ENCODE measurements at places on chromosomes 13 and 19. TPM values are rescaled to one million over a fixed set of nuclear protein-coding genes. Genes with fewer than 3 reads are reported as not detected.

GRCh38 chr19:53877361-53877766 lies 4.6 kb upstream of the PRKCG start:
- no peak for DNase-seq

The PNMA8A gene
- total RNA-seq = 14.6 TPM

- DNase-seq = no peak
Observed at GRCh38 chr19:33688171-33688992, 66.6 kb downstream of the CHST8 start.

The C19orf38 gene
- 2.4 TPM for total RNA-seq

- DNase-seq = no peak
Observed at GRCh38 chr13:99661791-99662190, 160.5 kb downstream of the TM9SF2 start.

DNA sequence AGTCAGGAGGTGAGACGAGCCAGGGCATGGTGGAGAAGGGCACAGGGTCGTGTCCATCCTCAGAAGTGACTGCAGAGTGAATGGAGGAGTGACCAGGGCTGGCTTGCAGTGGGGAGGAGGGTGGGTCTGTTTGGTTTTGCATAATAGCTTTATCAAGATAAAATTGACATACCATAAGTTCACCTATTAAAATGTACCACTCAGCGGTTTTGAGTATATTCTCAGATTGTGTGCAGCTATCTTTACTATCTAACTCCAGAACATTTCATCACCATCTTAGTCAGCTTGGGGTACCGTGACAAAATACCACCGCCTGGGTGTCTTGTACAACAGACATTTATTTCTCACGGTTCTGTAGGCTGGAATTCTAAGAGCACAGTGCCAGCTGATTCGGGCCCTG lies 13.2 kb downstream of the ZNF8 start:
- DNase-seq = no peak

DNA sequence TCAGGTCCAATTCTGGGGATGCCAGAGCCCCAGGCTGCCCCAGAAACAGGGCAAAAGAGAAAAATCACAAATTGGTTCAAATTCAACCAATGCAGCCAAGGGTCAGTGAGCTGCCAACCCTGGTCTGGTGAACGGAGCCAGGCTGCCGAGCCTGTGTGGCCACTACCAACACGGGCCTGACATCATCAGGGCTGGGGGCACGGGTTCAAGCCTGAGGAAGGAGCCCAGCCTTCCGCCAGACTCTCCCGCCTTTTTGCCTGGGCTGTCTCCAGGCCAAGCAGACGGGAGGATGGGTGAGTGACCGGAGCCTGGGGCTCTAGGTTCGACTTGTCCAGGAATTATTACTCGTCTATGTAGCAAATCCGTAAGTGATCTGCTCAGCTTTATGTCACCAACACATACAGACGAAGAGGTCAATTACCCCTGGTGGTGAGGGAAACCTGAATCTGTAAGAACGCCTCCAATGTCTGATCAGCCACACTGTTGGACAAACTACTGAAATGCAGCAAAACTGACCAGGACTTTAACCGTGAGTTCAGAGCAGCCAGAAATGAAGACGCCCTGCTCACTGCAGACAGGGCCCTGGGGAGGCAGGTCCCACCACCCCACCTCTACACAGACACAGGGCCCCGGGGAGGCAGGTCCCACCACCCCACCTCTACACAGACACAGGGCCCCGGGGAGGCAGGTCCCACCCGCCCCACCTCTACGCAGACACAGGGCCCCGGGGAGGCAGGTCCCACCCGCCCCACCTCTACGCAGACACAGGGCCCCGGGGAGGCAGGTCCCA lies 31.8 kb downstream of the RAB20 start:
- DNase-seq = no peak
